ENCODE measurements at places on chromosomes 7 and 10.

DNA sequence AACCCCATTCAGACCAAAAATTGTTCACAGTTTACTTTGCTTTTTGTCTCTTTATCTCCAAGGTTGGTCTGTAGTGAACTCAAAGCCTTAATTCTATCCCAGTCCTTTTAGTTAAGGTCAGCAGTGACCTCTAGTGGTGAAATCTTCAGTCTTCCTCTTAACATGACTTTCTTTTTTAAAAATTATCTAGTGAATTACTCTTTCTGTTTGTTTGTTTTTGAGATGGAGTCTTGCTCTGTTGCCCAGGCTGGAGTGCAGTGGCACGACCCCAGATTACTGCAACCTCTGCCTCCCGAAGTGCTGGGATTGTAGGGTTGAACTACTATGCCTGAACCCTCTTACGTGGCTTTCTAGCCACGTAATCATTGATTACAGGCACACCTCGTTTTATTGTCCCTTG is 25.0 kb downstream of the ZNF487 start:
- peak; percentile 28 for DNase-seq

GRCh38 chr7:7851381-7851780 is 117.2 kb upstream of the GLCCI1 start:
- peak; percentile 98 for DNase-seq

DNA sequence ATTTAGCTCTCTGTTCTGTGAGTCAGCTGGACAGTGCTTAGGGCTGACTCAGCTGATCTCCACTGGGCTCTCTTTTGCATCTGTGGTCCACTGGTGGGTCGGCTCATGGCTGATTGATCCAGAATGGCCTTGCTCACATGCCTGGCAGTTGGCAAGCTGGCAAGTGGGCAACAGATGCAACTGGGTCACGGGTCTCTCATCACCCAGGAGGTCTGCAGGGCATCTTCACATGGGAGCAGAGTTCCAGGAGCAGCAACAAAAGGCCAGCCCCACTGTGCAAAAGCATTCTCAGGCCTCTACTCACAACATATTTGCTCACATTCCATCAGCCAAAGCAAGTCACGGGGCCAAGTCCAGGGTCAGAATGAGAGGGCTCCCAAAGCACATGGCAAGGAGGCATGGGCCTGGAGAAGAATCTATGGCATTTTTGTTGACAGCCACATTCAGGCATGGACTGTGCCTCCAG is 98.8 kb downstream of the OAT start:
- DNase-seq = no peak

DNA sequence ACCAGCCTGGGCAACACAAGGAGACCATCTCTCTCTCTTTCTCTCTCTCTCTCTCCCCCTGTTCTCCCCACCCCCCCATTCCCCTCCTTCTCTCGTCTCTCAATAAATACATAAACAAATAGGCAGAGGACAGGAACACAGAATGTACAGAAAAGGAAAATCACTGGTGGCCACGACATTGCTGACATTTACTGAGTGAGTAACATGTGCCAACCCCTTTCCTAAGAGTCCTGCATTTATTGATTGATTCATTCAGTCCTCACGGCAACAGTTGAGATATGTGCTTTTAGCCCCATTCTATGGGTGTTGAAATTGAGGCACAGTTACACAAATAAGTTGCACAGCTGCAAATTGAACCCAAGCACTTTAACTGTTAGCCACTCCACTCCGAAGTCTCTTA is 114.3 kb upstream of the SAMD8 start:
- DNase-seq = no peak

DNA sequence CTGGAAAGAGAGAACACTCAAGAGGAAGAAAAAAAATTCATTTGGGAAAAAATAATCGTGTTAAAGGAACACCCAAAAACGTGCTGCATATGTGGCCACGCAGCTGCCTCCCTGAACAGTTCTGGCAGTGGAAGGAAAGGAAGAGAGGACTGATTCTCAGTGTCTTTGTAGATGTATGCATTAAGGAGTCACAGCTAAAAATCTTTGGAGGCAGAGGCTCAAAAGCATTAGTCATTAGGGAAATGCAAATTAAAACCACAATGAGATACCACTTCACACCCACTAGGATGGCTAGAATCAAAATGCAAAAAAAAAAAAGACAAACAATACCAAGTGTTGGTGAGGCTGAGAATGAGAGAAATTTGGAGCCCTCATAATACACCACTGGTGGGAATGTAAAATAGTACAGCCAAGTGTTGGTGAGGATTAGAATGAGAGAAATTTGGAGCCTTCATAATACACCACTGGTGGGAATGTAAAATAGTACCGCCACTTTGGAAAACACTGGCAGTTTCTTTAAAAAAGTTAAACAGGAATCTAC is 134.7 kb downstream of the SLIT1 start:
- no peak for DNase-seq

GRCh38 chr10:33481184-33481583 is 146.7 kb upstream of the NRP1 start:
- no peak for DNase-seq

DNA sequence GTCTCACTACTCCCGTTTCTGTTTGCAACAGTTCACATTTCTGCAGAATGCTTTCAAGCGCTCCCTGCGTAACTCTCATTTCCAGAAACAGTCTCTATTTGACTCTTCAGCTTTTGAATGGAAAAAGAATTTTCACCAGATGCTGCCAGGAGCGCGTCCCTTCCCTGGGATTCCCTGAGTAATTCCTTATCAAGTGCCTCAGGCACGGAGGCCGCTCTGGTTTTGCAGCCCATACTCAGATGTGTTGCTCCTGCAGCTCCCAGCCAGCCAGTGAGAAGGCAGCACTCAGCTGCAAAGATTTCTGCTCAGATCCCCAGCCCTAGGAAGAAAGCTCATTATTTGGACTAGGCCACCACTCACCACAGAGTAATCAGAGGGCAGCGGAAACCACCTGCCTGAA is 161.1 kb upstream of the CHST15 start:
- DNase-seq = no peak

GRCh38 chr7:98286701-98287485 is 5.4 kb downstream of the BRI3 start:
- no peak for DNase-seq

DNA sequence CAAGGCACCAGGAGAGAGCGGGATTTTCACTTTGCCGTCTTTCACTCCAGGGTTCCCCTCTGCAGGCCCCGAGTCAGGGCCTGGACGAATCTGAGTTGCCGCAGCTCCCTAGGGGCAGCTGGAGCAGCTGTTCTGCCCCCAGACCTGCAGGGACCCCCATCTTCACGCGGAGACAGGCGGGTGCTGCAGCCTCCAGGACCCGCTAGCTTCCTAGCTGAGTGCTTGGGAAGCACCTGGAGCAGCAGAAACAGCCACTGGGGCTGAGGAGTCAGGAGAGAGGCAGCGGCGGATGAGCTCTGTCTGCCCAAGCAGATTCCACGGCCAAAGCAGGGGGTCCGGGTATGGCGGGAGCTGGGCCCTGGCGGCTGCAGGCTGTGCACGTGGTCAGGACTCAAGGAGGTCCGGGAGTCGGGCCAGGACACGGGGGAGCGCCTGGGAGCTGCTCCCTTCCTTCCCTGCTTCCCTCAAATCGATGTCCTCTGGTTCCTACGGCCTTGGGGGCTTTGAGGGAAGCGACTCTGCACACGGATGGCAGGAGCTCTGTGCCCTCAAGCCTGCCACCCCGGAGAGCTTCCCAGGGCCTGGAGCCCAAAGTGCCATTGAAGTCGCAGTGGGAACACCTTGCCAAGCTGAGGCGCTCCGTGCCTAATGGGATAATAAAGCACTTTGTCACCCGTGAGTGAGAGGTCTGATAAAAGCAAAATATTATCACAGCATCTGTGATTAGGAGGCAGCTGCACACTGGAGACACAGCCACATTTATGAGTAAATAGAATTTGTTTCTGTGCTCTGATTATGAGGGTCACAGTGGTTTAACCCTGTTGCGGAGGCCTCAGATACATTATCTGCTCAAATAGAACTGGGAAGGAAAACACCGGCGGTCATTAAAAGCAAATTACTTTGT is 17.2 kb downstream of the MNX1 start:
- no peak for DNase-seq

DNA sequence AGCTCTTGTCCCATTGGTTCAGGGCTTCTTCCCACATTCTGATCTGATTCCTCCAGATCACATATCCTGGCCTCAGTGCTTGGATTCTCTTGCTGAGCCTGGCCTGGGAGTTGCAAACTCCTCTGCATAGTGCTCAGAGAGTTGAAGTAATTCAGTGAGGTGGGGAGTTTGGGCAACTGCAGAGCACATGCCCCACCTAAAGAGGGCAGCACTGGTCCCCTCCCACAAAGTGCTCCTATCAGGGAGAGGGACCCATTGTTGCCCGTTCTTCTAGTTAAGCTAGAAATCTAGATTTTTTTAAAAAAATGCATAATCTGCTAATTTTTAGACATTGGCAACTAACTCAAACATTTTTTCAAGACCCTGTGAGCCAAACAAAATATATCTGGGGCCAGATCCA is 45.1 kb downstream of the CHN2 start:
- no peak for DNase-seq

GRCh38 chr10:20897146-20897825 is at the start of gene NEBL:
TSS of gene NEBL (minus strand) at chr10:20897311. CDS start at chr10:20897205, 106 bp downstream.
- DNase-seq = peak; percentile 66

GRCh38 chr10:112855134-112855533 is 94.9 kb upstream of the TCF7L2 start:
- no peak for DNase-seq

- DNase-seq = peak; percentile 64
These were observed 151.1 kb downstream of the DGKB start for GRCh38 chr7:14751461-14751860.

GRCh38 chr10:49177391-49178355 is 10.5 kb downstream of the TMEM273 start:
- DNase-seq = peak; percentile 22

DNA sequence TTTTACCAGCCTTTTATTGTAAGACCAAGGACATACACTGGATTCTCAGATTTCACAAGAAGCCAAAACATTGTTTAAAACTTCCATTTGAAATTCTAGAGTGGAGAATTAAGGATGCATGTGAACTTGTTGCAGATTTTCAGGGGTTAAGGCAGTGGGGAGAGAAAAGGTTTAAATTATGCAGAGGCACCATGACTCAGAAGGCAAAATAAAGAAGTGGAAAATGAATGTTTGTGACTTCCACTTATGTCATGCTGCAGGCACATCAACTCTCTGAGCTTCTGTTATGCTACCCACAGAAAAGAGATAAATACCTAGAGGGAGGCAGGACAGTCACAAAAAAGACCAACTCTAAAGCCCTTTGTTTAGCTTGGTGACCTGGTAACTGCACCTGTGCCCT is 84.4 kb upstream of the BET1 start:
- no peak for DNase-seq

- no peak for DNase-seq
These were observed 111.2 kb upstream of the TMEM72 start for GRCh38 chr10:44799966-44800365.

- no peak for DNase-seq
These were observed 13.4 kb downstream of the CHUK start for GRCh38 chr10:100216006-100216405.

DNA sequence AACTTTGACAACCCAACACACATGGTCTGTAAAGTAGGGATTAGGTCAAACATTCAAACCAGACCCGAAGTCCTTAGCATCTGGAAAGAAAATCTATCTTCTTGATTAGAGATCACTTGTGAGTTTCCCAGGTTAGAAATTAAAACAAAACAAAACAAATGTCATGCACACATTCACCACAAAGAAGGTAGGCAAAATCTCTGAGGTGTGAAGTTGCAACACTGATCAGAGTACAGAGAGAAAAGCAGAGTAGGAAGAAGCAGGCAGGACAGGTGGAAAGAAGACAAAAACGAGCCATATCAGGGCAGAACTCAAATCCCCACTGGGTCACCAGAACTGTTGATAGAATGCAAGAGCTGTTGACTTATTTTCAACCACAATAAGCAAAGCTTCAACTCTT is 102.8 kb upstream of the THSD7A start:
- DNase-seq = no peak

DNA sequence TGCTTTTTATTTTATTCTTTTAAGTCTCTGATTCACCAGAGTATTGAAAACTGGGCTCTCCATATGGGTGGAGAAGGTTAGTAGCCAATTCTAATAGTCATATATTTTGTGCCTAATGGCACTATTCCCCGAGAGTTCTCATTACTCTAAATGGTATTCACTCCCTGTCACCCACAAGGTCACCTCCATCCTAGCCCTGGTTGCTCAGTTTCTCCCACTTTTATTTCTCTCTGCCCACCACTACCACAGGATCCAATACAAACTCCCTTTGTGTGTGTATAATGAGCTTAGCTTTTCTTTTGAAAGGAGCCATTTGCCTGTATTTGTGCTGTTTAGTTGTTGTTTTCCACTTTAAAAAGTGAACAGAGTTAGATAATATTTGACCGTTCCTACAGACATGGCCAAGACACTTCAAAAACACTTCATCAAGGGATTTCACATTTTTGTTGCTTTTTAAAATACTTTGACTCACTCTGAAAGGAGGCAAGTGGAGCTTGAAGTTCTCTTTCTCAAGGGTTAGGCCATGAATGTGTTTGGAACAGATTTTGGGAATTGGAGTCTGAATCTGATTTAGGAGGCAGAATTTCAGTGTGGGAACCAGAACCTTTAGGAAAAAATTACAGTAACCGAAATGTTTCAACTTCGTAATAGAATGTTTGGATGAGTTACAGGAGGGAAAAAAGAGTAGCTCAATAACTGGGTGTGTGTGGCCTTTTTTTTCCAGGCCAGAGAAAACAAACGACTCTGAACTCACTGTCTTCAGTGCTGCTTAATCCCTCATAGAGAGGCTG is 321.3 kb downstream of the BICC1 start:
- no peak for DNase-seq

GRCh38 chr7:132049462-132050304 is 493.3 kb upstream of the PODXL start:
- DNase-seq = no peak

- peak; percentile 12 for DNase-seq
These were observed 43.4 kb upstream of the GHITM start for GRCh38 chr10:84095811-84096497.

DNA sequence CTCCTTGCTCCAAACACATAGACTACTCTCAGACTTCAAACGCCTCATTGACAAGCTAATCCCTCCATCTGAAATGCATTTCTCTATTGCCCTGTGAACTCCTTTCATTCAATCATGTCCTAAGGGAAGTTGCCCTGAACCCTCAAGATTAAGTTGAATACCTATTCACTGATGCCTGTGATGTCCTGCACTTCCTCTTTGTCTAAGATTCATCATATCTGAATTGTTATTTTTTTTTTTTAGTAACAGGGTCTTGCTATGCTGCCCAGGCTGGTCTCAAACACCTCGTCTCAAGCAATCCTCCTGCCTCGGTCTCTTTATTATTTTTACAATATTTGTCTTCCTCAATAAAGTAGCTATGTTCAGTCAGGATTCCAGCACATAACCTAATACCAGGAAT is 3.2 kb downstream of the PSMA2 start:
- DNase-seq = no peak

- peak; percentile 83 for DNase-seq
These were observed 26.4 kb downstream of the PRF1 start for GRCh38 chr10:70575874-70576802.

Data from NCI-H226 (cell line).